ENCODE measurements at places on chromosomes 12 and 14.

DNA sequence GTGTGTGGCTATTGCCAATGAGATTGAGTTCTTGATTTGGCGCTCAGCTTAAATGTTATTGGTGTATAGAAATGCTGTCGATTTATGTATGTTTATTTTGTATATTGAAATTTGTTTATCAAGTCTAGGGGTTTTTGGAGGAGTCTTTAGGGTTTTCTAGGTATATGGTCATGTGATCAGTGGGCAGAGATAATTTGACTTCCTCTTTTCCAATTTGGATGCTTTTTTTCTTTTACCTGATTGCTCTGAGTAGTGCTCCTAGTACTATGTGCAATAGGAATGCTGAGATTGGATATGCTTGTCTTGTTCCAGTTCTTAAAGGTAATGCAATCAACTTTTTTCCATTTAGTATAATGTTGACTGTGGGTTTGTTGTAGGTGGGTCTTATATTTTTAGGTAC, 99.8 kb upstream of the PMCH start:
- DNase-seq: no peak

- DNase-seq: no peak
These were observed 58.6 kb downstream of the NT5DC3 start for GRCh38 chr12:103782399-103782798.

DNA sequence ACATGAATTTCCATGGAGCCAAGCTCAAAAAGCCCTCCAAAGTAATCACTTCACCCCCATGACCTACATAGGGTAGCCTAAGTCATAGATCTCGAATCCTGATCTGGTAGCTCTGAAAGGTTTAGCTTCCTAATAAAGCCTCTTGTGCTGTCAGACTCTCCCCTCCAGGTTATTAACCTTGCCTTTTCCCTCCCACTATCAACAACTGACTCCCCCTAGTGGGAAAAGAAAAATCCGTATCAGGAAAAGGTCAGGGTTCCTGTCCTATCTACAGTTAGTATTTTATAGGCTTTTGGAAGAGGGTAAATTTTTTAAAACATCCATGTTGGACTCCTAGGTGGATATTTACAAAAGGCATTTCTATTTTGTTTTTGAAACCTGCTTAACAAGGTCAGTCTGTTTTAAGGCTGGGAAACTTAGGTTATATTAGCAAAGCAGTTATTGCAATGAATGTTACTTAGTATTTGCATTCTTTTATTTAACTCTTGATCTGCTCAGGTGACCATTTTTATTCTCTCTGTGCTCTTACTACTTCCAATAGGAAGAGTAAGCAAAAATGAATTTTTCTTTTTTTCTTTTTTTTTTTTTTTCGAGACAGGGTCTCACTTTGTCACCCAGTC, 8.0 kb downstream of the YY1 start:
- DNase-seq: no peak

- no peak for DNase-seq
These were observed 16.1 kb downstream of the NTN4 start for GRCh38 chr12:95774311-95775045.

DNA sequence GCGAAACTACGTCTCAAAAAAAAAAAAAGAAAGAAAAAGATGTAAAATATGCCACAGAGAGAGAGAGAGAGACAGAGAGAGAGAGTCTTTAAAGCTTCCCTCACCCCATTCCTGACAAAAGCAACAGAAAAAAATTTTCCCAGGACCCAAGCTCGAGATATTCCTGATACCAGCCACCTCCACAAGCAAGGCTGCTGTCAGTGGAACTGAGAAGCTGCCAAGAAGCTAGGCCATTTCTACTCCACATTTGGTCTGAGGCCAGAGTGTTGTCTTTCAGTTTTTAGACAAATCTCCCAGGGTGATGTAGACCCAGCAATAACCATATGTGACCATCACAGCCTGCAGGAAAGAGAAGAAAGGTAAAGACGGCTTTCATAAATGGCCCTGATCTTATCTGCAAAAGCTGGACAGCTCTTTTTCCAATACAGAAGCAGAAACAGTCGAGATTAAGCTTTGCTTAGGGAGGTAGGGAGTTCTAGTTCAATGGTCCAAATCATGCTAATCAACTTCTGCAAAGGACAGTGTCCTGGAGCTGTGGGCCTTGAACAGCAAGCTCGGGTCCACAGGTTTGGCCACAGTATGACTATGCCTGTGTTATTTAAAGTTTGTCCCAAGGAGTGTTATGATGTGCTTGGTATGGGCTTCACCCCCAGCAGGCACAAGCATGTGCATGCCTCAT, 130.3 kb upstream of the NUDT4 start:
- DNase-seq: no peak

DNA sequence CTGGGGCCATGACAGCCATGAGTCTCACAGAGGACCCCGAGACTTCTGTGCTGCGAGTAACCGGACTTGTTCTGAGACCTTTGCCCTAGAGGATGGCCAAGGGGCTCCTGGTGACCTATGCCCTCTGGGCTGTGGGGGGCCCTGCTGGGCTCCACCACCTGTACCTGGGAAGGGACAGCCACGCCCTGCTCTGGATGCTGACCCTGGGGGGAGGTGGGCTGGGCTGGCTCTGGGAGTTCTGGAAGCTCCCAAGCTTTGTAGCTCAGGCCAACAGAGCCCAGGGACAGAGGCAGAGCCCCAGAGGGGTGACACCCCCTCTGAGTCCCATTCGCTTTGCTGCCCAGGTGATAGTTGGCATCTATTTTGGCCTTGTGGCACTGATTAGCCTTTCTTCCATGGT, 2.1 kb downstream of the DNAJC22 start:
- DNase-seq: no peak

DNA sequence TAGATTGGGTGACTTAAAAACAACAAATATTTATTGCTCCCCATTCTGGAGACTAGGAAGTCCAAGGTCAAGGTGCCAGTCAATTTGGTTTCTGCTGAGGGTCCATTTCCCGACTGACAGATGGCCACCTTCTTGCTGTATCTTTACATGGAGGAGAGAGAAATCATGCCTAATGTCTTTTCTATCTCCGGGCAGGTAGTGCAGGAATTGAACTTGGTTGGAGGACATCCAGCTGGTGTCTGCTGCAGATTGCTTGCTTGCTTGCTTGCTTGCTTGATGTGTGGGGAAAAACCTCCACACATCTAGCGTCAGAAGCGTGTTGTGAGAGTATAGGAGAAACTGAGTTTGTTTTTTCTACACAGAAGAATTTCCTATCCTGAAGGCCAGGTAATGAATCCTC, 561.4 kb downstream of the DIO2 start:
- DNase-seq: no peak

- DNase-seq: no peak
These were observed 116.2 kb upstream of the TMEM260 start for GRCh38 chr14:56463271-56463890.

DNA sequence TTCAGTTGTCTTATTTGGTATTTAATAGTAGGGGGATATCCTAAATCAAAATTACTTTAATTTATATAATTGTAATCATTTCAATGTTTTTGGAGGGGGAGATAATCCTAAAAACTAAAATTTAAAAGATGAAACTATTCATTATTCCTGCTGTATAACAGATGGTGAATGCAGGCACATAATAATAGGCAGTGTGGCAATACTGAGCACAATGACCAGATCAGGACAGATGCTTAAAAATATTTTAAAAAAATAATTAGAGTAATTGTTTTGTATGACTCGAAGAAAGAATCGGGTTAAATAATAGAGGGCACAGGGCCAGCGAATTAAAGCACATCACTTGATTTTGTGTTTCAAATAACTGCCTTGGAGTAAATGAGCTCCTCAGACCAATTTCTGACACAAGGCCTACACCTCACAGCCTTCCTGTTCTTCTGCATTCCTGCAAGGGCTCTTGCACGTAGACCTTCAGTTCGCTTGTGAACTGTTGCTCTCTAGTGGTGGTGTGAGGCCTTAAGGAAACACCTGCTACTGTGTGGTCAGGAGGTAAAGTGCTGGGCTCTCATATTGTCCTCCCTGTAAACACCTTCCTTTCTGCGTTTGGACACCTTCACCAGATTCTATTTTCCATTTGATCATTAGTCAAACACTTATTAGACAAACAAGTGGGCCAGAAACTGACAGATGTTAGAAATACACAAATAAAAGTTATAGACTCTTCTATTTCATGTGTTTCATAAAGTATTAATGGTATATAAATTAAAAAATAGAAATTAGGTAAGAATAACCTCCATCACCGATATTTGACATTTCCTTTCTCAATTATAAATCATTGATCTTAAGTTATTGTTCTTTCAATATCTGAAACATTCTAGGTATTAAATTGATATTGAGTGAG, 29.3 kb upstream of the KLRF1 start:
- DNase-seq: peak; percentile 21

- no peak for DNase-seq
These were observed 102.0 kb downstream of the PEBP1 start for GRCh38 chr12:118237908-118238307.

DNA sequence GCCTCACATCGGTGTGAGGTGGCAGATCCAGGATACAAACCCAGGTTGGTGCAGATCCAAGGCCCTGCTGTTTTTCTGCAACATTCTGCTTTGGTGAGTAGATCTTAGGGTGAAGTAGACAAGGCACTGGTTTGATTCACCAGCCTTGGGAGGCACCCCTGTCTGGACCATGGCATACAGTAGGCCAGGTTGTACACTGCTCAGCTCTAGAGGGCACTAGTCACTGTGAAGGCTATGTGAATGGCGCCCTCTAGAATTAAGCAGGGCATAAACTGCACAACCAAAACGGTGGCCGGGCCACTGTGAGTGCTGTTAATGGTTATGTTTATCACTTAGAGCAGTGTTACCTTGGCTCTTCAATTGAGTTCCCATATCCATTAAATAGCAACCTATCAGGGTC, 280.6 kb upstream of the PWP1 start:
- no peak for DNase-seq

- DNase-seq: no peak
These were observed 8.3 kb downstream of the IKZF4 start for GRCh38 chr12:56029166-56029519.

DNA sequence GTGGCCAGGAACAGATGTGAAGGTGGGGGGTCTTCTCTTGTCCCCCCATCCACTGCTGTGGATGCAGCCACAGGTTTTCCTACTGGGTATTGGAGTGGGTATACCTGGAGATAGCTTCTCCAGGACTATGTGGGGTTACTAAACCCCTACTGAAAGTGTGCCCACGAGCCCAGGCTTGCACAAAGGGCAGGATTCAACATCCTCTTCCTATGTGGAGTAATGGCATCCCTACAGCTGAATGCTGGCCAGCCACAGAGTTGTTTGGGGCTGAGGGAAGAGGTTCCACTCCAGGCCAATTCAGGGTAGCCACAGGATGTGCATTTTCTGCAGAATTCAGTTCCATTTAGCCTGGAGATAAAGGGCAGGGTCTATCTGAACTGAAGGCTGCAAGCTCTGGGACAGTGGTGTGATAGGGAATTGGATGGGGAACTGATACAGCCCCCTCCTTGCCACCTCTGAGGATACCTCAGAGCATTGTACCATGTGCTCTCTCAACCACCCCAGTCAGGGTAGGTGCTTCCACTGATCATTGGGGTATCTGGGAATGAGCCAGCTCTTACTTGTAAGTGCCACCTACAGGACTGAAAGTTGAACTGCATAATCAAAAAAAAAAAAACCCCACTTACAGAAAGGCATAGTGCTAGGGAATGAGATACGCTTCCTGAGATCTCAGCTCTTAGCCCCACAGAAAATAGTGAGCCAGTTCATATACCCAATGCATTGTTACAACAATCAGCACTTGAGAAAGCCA, 187.1 kb downstream of the KITLG start:
- DNase-seq: no peak

DNA sequence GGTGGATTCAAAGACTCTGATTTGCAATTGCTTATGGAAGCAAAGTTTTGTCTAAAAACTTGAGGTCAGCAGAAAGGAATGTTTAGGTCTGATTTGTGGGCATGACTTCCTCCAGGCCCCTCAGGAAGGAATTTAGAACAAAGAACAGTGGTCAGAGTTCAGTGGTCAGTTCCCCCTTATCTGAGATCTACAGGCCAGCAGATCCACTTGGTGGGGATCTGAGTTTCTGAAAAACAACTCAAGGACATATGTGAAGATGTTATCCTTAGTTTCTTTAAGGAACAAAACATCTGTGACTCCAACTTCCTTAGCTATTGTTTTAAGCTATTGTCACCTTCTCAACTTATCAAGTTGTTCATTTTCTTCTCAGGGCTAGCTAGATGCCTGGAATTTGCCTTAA, 28.0 kb upstream of the NAA30 start:
- DNase-seq: no peak

DNA sequence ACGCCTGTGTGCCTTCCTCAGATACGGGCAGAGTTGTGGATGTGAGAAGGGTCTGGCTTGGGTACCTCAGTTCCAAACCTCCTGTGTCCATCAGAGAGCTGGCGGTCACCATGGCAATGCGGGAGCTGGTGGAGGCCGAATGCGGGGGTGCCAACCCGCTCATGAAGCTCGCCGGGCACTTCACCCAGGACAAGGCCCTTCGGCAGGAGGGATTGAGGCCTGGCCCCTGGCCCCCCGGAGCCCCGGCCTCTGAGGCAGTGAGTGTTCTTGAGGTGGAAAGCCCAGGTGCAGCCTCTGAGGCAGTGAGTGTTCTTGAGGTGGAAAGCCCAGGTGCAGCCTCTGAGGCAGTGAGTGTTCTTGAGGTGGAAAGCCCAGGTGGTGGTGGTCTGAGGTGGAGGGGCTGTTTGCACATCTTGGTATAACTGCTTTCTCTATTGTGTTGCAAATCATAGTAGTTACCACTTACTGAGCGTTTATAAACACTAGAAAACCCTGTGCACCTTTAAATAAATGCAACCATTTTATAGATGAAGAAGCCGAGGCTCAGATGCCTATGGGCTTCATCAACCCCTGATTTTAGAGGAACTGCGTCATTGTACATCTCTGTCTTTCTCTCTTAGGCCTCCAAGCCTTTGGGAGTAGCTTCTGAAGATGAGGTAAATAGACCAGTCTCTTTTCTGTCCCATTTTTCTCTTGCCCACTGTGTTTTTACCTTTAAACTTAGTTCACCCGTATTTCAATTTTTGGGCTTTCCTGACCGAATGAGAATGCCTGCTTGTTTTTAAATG, 976 bp downstream of the PEX5 start:
- no peak for DNase-seq

- DNase-seq: peak; percentile 45
These were observed 39.7 kb downstream of the KRT80 start for GRCh38 chr12:52151837-52152783.

- DNase-seq: no peak
These were observed 719.1 kb downstream of the C12orf50 start for GRCh38 chr12:87310126-87310525.

GRCh38 chr12:118347916-118348315, 24.8 kb downstream of the TAOK3 start:
- no peak for DNase-seq

DNA sequence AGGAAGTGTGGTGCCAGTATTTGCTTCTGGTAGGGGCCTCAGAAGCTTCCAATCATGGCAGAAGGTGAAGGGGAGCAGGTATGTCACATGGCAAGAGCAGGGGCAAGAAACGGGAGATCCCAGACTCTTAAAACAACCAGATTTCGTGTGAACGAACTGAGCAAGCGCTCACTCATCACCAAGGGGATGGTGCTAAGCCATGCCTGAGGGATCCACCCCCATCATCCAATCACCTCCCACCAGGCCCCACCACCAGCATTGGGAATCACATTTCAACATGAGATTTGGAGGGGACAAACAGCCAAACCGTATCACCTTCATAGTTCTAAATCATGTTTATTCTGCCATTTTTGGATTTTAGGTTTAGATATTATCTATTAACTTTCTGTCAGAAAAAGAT, 140.9 kb downstream of the TGFB3 start:
- DNase-seq: no peak

- DNase-seq: no peak
These were observed 425.6 kb downstream of the NRXN3 start for GRCh38 chr14:78595797-78596196.
